Purkinje cell (primary cell): ENCODE measurements at places on chromosomes 2 and 18. TPM values are rescaled to one million over a fixed set of nuclear protein-coding genes. Genes with fewer than 3 reads are reported as not detected.

The RESP18 gene
- 6.5 TPM in 1 of 2 replicates, not detected in the other for polyA plus RNA-seq

The LPIN1 gene
- 31.1 and 33.6 TPM in 2 replicates for polyA plus RNA-seq

The PRR30 gene
- not detected in 2 replicates for polyA plus RNA-seq

The KLHL29 gene
- polyA plus RNA-seq: 3.2 and 5.2 TPM in 2 replicates

The FAM124B gene
- 2.5 and 2.8 TPM in 2 replicates for polyA plus RNA-seq

The RGPD3 gene
- polyA plus RNA-seq: 0.49 TPM in 1 of 2 replicates, not detected in the other

The CLEC4F gene
- polyA plus RNA-seq: not detected in 2 replicates

The ZSWIM2 gene
- polyA plus RNA-seq: not detected in 2 replicates

The NMUR1 gene
- not detected in 2 replicates for polyA plus RNA-seq

The EXOC6B gene
- polyA plus RNA-seq: 26.2 and 38.1 TPM in 2 replicates

The STK25 gene
- polyA plus RNA-seq: 32.1 and 38.1 TPM in 2 replicates

The ATP5MC3 gene
- 1,157 and 1,193 TPM in 2 replicates for polyA plus RNA-seq

The SLC38A11 gene
- 1.0 TPM in 1 of 2 replicates, not detected in the other for polyA plus RNA-seq

The GALR1 gene
- 0.32 TPM in 1 of 2 replicates, not detected in the other for polyA plus RNA-seq

The GLS gene
- 58.7 and 62.6 TPM in 2 replicates for polyA plus RNA-seq

The ALMS1 gene
- 0.85 and 6.0 TPM in 2 replicates for polyA plus RNA-seq

The EVA1A gene
- polyA plus RNA-seq: 0.67 and 1.7 TPM in 2 replicates

The TNFAIP6 gene
- 0.17 and 1.4 TPM in 2 replicates for polyA plus RNA-seq

The ATOH8 gene
- not detected in 2 replicates for polyA plus RNA-seq

The ATL2 gene
- 839 and 872 TPM in 2 replicates for polyA plus RNA-seq

The PSMA8 gene
- polyA plus RNA-seq: 1.5 and 2.1 TPM in 2 replicates

The CAPN14 gene
- 0.14 TPM in 1 of 2 replicates, not detected in the other for polyA plus RNA-seq

The CRACDL gene
- polyA plus RNA-seq: 0.27 and 7.3 TPM in 2 replicates

The ADCYAP1 gene
- 33.4 and 53.7 TPM in 2 replicates for polyA plus RNA-seq

The ZNF804A gene
- 10.8 and 11.8 TPM in 2 replicates for polyA plus RNA-seq

The PNO1 gene
- 14.0 and 14.5 TPM in 2 replicates for polyA plus RNA-seq

The TFPI gene
- 6.2 and 7.4 TPM in 2 replicates for polyA plus RNA-seq

The FECH gene
- polyA plus RNA-seq: 9.1 and 15.5 TPM in 2 replicates

The CRYGD gene
- polyA plus RNA-seq: 0.42 and 2.2 TPM in 2 replicates

The FAM161A gene
- polyA plus RNA-seq: 3.0 TPM in 2 replicates

The VAMP5 gene
- 8.0 and 12.1 TPM in 2 replicates for polyA plus RNA-seq

The EFR3B gene
- 2.7 and 4.0 TPM in 2 replicates for polyA plus RNA-seq

The DNAH7 gene
- polyA plus RNA-seq: 2.3 and 3.9 TPM in 2 replicates

The LYG2 gene
- 0.39 and 11.1 TPM in 2 replicates for polyA plus RNA-seq

The PLCD4 gene
- 12.3 and 13.9 TPM in 2 replicates for polyA plus RNA-seq

The PROM2 gene
- polyA plus RNA-seq: not detected in 2 replicates

The CRYBA2 gene
- polyA plus RNA-seq: not detected in 2 replicates

The CD302 gene
- polyA plus RNA-seq: 3.3 and 5.9 TPM in 2 replicates

The CYP27C1 gene
- polyA plus RNA-seq: not detected in 2 replicates

The PDCD1 gene
- not detected in 2 replicates for polyA plus RNA-seq

The AGPS gene
- polyA plus RNA-seq: 6.8 and 10.0 TPM in 2 replicates

The ACADL gene
- 0.36 and 4.5 TPM in 2 replicates for polyA plus RNA-seq

The NOSTRIN gene
- 1.6 and 7.5 TPM in 2 replicates for polyA plus RNA-seq

The FBLN7 gene
- 6.8 and 8.9 TPM in 2 replicates for polyA plus RNA-seq

The C2orf66 gene
- polyA plus RNA-seq: 1.8 TPM in 1 of 2 replicates, not detected in the other

The REG1B gene
- not detected in 2 replicates for polyA plus RNA-seq

The C2orf78 gene
- polyA plus RNA-seq: not detected in 2 replicates

The SP110 gene
- 2.8 and 10.6 TPM in 2 replicates for polyA plus RNA-seq

The ACTG2 gene
- not detected in 2 replicates for polyA plus RNA-seq
